ENCODE measurements at places on chromosomes 1 and 21.

GRCh38 chr21:16608209-16608830, 878.5 kb downstream of the USP25 start:
- no peak for DNase-seq

DNA sequence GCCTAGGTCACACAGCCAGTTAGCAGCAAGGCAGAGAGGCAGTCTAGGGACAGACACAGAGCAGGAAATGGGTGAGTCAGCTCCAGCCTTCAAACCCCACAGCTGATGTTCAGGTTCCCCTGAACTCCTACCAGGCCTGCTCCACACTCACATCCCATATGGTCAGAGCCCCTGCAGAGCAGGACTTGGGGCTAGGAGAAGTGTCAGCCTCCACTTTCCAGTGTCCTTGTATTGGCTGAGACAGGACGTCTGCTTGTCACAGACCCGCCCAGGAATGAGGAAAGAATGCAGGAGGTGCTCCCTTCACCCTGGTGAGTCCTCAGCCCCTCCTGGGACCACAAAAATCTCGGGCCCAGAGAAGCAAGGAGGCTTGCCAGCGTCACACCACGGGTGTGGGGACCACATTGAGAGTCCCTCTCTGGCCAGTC, 92.5 kb downstream of the LACTBL1 start:
- no peak for DNase-seq

DNA sequence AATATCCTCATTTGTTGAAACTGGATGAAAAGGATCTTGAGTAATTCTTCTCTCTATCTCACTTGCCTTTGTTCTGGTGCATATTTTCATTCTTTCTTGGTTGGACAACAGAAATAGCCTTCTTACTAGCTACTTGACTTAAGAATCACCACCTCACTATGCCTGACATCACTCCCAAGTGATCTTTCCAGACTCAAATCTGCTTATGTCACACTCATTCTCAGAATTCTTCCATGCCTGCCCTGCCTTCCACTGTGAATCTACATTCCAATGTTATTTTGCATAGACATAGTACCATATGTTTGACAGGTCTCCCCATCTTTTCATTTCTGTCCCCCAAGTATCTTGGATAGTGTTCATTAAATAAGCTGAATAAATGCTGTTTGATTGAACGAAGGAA, 78.5 kb upstream of the DPYD start:
- DNase-seq, result peak; percentile 54

GRCh38 chr1:221916176-221916575, 174.3 kb upstream of the DUSP10 start:
- DNase-seq, result no peak

GRCh38 chr1:180425952-180426351, 76.4 kb downstream of the ACBD6 start:
- DNase-seq, result no peak

Data from kidney epithelial cell (primary cell).